ENCODE measurements at places on chromosomes 3 and 15.
A peak's percentile ranks its signal among the peaks of the same experiment; 100 is the strongest.

GRCh38 chr3:16332904-16333426 is 68.0 kb downstream of the OXNAD1 start:
- DNase-seq = no peak

DNA sequence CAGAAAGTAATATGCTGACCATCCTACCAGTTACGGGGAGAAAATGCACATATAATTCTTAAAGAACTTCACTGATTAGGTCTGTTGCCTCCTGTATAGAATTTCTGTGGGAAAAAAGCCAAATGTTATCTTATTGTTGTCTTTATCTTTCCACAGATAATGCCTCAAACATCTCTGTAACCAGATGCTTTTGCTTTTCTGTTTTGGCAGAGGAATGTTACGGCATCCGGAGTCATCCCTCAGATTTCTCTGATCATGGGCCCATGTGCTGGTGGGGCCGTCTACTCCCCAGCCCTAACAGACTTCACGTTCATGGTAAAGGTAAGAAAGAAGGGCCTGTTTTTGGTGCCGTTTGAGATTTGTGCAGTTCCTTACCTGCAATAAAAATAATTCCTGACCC is 33.5 kb downstream of the PCCB start:
- DNase-seq = no peak

DNA sequence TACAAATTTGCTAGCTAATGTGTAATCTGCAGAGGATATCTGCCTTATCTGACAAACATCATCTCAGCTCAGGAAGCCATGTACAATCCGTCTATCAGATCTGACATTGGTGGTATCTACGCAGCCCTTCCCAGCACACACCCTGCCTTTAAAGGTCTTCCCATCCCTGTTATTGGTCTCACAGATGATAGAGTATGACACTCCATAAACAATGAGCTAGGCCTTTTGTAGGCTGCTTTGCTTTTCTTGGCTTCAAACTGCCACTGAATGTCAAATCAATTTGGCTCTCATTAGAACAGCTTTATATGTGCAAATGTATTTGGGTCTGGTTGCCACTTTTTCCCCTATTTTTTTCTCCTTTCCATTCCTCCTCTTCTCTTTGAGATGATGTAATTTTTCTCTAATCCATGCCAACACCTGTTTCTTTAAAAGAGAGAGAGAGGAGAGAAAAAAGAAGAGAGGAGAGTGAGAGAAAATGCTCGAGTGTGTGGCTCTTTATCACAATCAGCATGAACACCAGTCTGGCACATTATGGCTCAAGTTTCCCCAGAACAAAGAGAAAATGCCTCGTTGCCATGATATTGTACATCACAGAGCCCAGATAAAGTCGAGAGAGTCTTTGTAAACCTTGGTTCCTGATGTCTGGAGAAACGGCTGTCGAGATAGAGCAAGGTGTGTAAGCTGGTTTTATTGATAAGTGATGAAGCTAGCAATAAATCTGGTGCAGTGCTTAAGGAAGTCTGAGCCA is 80.8 kb upstream of the DPH6 start:
- DNase-seq = no peak

DNA sequence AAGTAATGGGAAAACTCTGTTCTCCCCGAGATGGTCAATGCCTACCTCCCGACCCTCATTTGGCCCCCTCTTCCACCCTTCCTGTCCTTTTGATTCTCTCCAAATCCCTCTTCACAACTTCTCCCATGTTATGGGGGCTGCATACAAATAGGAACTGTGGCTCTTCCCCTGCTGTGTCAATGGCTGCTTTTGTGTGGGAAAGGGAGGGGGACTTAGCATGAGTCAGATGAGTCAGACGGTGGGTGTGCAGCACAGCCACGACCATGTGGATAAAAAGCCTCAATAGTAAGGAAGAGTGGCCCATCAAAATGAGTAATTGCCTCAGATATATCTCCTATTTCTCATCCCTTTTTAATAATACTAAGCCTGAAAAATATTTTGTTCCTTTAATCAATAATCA is 31.9 kb downstream of the SPATA16 start:
- no peak for DNase-seq

GRCh38 chr3:141280690-141281089 is 49.1 kb downstream of the PXYLP1 start:
- no peak for DNase-seq

DNA sequence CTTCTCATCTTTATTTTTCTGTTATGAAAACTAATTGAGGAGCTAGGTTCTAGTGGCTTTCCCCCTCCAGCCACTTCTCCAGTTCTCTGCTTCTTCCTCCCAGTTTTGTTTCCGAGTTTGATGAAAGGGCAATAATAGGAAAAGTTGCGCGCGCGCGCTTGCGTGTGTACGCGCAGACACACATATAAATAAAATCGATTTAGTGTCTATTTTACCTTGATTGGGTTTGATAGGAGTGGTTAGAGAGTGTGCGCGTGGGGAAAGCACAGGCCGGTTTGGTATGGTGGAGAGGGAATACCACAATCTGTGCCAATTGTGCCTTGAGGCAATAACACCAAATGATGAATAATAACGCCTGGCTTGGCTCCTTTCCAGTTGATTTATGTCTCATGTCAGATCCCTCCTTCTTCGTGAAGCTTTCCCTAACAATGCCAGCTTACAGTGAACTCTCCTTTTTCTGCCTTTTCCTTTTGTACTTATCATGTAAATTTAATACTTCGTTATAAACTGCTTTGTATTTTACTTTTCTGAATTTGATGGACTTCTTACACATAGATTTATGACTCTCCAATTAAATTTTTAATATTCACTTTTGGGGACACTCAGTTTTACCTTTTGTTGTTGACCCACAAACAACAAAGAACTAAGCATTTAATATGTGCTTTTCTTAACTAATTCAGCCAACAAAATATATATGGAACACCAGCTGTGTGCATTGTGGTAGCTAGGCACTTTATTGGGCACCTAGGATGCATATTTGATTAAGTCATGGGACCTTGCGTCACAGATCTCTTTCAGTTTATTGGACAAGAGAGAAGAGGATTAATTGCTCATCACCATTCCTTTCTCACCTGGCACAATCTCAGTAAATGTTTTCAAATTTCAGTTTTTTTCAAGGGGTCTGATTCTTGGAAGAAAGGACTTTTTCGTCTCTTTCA is 1.7 kb downstream of the TIPARP start:
- peak; percentile 63 for DNase-seq

GRCh38 chr3:18233987-18234716 is 191.0 kb downstream of the SATB1 start:
- DNase-seq = no peak

DNA sequence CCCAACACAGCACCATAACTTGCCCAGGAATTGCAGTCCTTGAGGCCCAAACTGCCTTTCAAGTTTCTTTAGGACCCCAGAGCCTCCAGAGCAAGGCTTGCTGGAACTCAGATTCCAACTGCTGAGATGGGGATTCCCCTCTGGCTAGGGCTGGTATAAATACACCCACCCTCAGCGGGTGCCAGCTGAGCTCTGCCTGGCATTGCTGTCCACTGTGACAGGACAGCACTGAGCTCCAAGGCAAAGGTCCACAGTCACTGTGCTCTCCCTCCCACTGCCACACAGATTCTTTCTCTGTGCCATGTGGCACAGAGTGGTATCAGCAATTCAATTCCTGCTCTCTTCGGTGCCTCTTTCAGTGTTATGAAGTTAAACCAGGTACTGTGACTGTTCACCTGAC is 304.2 kb upstream of the LMCD1 start:
- no peak for DNase-seq

DNA sequence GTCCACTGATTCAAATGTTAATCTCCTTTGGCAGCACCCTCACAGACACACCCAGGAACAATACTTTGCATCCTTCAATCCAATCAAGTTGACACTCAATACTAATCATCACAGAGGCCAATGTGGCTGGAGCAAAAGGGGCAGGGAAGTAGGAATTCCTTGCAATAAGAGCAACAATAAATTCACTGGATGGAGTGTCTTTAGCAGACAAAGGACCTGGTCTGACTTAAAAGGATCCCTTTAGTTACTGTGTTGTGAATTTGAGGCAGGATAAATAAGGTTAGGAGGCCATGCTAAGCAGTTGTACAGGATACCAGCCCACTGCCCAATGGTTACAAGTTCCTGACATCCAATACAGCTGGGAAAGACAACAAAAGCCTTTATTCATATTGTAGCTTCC is 12.3 kb upstream of the GFM1 start:
- no peak for DNase-seq

GRCh38 chr3:45120359-45121158 is 25.6 kb downstream of the CDCP1 start:
- DNase-seq = no peak

- peak; percentile 63 for DNase-seq
Measured at GRCh38 chr15:73927003-73927475, 777 bp downstream of the LOXL1 start.

- peak; percentile 76 for DNase-seq
Measured at GRCh38 chr15:57591822-57592367, at the start of gene MYZAP. Gene MYZAP (plus strand): TSS chr15:57591904. CDS start chr15:57592035, 131 bp downstream.

DNA sequence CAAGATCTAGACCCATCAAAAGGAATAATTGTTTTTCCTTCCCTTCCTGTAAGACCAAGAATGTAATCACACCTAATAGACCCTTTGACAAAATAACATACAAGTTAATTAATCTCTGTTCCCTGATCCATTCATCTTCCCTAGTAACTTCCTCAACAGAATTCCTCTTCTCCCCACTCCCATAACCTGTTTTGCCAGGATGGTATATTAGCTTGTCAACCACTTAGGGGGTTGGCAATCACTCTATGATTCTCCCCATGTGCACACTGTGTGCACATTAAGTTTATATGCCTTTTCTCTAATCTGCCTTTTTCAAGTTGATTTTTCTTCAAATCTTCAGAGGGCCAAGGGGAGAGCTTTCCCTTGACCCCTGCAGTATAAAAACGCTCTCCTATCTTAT is 2.7 kb upstream of the ATP11B start:
- no peak for DNase-seq

GRCh38 chr3:193680220-193680619 is 87.2 kb downstream of the OPA1 start:
- no peak for DNase-seq

DNA sequence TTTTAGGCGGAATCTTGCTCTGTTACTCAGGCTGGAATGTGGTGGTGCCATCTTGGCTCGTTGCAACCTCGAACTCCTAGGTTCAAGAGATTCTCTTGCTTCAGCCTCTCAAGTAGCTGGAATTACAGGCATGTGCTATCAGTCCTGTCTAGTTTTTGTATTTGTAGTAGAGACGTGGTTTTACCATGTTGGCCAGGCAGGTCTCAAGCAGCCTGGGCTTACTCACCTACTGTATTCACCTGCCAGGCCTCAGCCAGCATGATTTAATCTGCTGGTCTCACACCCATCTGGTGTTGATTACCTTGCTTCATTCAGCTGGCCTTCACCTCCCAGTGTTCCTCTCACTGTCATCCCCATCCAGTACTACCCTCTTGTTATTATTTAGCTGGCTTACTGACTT is 102.0 kb downstream of the IL12A start:
- DNase-seq = no peak

DNA sequence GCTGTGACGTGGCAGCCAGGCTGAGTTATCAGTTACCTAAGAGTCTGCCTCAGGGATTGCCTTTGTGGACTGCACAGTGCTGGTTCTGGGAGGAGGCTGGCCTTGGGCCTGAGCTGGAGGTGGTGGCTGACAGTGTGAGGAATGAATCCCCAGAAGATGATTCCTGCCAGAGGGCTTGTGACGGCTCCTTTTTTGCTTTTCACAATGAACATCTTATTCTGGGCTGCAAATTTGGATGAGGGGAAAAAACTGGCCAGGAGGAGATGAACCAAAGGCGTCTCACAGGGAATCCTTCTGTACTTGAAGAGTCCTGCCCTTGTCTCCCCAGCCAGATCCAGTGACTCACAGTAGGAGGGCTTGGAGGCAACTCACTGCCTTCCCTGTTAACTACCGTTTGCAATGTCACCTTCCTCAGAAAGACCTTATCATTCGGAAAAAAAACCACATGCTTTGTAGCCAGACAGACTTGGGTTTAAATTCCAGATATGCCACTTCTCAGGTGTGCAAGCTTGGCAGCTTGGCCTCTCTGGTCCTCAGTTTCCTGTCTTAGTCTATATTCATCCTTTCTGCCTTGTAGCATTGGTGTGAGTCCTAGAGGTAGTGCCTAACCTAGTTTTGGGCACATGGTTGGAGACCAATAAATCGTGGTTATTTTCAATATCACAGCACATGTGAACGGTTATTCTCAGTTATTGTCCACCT is 19.1 kb downstream of the ST6GAL1 start:
- no peak for DNase-seq

GRCh38 chr3:27344192-27344591 is 25.0 kb downstream of the NEK10 start:
- no peak for DNase-seq

- DNase-seq = peak; percentile 21
Measured at GRCh38 chr3:150227839-150228238, 180.3 kb upstream of the TSC22D2 start.

DNA sequence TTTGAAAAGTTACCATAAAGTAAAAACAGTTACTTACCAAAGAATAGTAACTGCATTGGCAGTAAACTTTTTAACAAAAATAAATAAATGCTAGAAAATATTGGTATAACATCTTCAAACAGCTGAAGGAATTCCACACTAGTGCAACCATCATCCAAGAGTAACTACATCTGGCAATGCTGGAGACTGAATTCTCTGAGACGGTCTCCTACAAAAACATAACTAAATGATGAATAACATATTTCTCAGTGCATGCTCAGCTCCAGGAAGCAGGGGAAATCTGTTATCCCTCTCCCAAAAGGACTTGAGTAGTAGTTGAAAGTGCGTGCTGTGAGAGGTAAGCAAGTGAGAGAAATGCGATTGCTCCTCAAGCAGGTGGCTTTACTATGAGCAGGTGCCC is 526.8 kb upstream of the CCDC54 start:
- no peak for DNase-seq

DNA sequence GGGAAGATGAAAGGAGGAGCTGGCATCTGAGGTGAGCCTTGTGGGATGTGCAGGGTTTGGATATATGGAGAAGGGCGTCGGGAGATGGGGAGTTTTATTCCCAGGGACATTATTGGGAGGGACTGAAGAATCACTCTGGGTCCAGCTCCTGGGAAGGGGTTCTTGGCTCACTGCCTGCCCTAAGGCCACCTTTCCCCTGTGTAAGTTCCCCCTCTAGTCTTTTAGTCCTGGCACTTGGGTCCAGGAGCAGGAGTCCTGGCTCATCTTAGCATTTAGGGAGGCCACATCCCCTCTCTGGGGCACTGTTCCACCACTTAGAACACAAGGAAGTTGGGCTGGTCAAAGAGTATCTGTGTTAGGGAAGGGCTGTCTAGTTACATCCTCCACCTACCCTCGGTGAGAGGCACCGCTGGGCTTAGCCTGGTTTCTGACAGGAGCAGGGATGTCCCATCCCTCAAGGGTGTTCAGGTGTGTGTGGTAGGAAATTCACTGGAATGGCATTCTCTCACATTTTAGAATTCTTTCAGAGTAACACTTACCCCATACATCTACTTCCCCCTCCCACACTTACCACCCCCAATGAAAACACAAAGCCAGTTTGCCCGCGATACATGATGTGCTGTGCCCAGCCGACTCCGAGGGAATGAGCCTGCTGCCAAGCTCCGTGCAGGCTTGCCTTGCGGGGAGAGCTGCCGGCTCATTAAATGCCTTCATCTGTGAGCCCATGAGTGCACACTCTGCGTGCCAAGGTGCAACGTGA is 86.7 kb downstream of the FAM43A start:
- no peak for DNase-seq
